ENCODE measurements at places on chromosomes 13 and 19.

GRCh38 chr13:53298396-53298795 lies 269.8 kb downstream of the OLFM4 start:
- DNase-seq, result no peak

GRCh38 chr19:52922841-52923777 lies at the start of gene ZNF888:
Gene ZNF888, minus strand, starts transcription at chr19:52923428. Its CDS starts 5,555 bp downstream, at chr19:52917873.
- peak; percentile 82 for DNase-seq

GRCh38 chr13:100209857-100210825 lies 121.2 kb downstream of the PCCA start:
- peak; percentile 82 for DNase-seq

- DNase-seq, result no peak
Measured at GRCh38 chr19:55471266-55471665, 5.2 kb upstream of the ZNF628 start.

DNA sequence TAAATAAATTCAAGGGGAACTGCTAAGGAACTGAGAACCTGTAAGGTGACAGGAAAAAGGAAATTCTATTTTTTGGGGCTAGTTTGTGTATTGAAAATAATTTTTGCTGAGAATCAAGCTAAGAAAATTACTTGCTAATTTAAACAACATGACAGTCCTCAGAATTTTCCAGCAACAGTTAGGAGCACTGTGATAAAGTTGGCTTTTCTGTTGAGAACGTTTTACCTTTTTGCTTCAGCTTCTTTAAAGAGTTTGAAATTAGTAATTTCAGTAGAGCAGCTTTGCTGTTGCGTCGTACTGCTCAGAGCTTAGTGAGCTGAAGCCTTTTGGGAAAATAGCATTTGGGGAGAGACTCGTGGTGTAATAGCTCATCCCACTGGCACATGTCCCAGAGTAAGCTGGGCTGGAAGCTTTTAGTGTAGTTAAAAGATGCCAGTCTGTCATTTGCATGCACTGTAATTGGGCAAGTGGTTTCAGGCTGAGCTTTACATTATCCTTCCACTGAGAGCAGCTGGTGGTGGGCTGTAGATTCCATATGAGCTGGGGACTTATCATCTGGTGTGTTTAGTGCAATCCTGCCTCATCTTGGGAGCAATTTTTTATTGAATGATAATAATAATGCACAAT lies 69.8 kb downstream of the LRCH1 start:
- DNase-seq, result peak; percentile 85

DNA sequence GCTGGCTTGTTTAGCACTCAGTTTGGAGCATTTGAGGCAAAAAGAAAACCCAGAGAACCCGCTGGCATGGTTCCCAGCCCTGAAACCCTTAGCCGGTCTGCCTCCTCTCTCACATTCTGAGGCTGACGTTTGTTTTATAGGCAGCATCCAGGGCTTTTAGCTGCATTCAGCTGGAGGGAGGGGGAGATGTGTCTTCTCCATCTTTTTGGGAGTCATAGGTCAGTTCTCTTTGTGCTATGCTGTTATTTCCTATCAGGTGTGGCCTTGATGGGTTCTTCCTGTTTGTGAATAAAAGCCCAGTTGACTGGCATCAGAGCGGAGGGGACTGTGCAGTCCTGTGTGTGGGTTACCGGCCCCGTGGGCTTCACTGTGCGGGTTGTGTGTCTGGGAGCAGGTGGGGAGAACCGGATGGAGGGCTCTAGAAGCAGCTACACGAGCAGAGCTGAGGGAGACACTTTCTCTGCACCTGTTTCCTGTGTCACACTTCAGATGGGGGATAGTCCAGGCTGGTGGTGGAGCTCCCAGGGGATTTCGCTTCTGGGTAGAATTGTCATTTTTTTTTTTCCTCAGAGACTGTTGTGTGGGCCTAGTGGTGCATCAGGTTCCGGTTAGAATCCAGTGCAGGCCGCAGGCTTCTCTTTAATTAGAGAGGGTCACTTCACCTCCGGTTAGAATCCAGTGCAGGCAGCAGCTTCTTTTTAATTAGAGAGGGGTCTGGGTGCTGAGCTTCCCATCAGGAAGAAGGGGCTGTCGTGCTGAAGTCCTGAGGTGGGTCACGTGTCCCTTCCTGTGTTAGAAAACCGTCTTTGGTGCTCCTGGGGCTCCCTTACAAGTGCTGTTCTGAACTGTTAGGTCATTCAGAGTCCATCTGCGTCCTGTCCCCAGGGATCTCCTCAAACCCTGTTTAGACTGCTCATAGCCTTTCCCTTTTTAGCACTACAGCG lies 69.6 kb downstream of the ARHGEF7 start:
- DNase-seq, result no peak

GRCh38 chr13:30997697-30998096 lies 65.2 kb downstream of the TEX26 start:
- no peak for DNase-seq

GRCh38 chr19:45499196-45500180 lies 1.2 kb downstream of the PPM1N start:
- DNase-seq, result no peak

DNA sequence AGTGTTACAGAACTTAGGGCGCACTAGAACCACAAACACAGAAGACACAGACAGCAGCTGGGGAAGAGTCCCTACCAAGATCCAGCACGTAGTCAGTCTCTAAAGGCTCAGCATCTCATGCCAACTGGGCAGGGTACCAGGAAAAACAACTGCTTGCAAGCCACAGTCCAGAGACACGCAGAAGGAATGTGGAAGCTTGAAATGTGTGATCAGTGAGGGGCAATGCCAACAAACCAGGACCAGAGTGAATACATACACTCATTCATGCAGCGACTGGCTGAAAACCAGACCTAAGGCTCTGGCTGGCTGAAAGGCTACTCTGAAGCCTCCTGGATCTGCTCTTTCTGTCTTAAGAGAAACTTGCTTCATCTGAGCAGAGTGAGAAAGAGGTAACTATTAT lies 1484.8 kb downstream of the EFNB2 start:
- peak; percentile 69 for DNase-seq

GRCh38 chr19:16203256-16204004 lies 5.7 kb downstream of the AP1M1 start:
- DNase-seq, result no peak

DNA sequence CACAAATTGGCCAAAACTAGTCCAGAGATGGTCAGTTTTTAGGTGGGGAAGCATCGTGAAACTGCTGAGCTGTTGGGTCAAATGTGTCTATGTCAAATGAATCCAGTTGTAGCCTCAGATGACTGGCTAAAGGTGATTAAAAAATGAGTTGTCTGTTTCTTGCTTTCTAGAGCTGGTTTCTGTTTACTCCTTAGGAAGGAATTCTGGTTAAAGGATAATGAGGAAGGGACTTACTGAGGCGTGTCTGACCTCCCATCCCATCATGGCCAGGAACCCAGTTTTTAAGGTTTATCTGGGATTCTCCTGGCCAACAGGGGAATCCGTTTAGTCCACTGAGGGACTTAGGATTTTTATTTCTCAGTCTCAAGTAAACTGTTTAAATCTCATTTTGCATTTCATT lies 256.5 kb downstream of the UQCRFS1 start:
- no peak for DNase-seq

DNA sequence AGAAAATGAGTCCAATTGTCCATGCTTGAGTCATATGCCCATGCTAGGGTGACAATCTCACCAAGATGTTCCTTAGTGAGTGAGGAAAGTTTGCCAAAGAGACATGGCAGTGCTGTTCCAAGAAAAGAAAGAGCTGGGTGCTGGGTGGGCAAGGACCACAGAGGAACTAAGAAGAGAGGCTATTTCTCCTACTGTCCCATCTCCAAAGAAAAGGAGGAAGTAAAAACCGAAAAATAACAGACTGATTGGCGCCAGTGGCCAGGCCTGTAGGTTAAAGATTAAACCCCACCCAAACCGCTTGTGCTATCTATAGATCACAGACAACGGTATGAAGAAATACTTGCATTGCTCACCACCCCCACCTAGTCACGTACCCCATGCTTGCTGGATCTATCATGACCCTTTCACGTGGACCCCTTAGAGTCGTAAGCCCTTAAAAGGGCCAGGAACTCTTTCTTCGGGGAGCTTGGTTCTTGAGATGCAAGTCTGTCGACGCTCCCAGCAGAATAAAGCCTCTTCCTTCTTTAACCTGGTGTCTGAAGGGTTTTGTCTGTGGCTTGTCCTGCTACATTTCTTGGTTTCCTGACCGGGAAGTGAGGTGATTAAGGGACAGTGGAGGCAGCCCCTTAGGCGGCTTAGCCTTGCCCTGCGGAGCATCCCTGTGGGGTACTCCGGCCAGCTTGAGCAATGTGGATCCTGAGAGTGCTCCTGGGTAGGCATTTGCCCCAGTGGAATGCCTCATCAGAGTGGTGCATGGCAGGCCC lies 606.5 kb downstream of the UQCRFS1 start:
- DNase-seq, result no peak

DNA sequence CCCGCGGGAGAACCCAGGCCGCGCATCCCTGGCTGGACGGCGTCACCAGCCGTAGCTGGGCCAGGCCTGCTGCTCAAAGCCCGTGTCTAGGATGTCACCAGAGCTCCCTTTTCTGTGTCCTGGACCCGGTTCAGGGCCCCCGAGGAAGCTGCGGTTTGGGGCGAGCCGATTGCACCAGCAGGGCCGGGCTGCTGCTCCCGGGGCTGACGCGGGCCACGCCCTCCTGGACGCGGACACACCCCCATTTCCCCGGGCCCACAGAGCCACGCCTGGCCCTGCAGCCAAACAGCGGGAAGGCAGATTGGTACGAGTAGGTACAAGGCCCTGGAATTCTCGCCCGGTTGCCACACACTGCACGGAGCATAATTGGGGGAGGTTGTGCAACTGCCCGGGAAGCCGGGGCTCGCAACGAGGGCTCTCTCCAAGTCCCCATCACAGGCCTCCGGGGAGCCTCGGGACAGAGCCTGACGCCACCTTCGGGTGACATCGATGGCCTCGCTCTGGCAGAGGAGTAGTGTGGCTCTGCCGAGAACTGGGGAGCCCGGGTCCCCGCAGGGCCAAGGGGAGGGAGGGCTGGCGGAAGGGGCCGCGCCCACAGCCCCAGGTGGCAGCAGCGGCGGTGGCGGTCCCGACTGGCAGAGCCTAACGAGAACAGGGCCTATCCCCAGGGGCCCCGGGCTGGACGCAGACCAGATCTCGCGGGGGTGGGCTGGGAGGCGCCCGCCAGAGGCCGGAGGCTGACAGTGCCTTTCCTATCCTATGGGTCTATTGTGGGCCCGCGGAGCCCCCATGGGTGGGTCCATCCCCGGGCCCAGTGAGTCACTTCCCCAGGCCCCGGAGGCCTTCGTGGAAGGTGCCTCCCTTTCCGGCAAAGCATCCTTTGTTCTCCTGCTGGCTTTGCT lies 23.5 kb downstream of the KCTD15 start:
- DNase-seq, result peak; percentile 83

- no peak for DNase-seq
Measured at GRCh38 chr13:81596224-81596753, 1255.4 kb upstream of the SPRY2 start.

DNA sequence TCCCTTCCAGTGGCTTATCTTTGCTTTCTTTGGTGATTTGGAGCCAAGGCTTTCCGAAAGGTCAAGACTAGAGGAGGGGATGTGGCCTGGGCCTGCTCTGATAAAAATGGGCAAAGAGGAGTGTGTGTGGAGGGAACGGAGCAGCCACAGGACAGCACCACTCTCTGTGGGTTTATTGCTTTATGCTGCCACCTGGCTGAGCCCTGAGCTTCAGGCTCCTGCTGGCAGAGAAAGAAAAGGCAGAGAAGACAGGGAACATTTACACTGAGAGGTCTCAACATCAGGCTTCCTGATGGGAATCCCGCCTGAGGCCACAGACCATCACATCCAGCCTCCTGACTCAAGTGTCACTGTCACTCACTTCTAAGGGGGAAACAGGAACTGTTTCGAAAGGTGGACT lies 9.2 kb upstream of the GSX1 start:
- DNase-seq, result no peak

GRCh38 chr19:531009-531752 lies 379 bp upstream of the CDC34 start:
- peak; percentile 88 for DNase-seq

DNA sequence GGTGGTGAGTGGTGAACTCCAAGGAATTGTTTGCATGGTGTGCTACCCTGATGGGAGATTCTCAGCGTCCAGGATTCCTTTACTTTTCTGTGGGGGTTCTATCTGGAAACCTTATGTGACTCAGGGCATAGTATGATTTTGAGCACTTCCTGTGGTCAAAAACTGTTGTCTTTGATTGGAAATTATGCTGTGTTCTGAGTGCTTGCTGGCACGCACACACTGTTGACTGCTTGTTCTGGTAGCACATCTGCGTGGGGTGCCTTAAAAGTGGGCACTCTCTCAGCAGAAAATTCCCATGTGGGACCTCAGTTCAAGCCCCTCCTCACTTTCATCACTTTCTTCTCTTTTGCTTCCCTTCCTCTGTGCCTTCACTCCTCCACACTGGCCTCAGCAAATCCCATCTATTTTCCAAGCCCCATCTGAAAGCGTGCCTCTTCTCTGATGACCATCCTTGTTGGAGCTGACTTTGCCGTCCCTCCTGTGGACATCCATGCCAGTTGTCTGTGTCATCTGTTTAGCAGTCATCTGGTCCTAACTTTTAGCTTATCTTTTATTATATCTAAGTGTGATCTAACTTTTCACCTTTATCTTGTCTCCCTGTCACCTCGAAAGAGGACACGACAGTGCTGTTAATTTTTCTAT lies 56.4 kb upstream of the NPAS1 start:
- DNase-seq, result peak; percentile 99

DNA sequence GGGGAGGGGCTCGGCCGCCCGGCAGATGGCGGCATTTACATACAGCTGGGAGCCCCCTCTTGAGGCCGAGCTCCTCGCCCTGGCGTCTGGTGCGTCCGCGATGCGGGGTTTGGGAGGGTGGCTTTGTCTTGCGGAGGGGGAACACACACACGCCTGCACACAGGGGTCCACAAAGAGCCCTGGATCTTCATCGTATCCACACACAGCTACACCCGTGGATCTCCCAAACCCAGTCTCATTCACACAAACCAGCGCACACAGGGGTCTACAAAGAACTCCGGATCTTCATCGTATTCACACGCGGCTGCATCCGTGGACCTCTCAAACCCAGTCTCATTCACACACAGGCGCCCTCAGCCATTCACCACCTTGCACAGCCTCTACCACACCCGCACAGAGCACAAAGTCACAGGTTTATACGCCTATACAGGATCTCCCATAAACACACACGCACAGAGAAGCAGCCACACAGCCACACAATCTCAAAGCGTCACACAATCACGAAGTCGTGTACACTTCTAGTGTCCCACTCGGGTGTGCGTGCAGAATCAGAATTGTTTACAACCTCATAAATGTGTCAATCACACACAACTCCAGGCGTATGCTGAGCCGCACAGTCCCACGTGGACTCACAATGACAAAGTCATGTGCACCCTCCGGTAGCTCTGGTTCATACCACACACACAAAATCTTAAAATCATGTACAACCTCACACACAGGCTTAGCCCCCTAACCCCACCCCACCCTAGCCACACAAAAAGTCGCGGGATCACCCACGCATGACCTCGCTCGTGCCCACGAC lies 550 bp upstream of the DLL3 start:
- peak; percentile 32 for DNase-seq

- peak; percentile 70 for DNase-seq
Measured at GRCh38 chr13:97945342-97945741, 8.1 kb upstream of the IPO5 start.

GRCh38 chr13:35979361-35979951 lies 151.7 kb downstream of the DCLK1 start:
- DNase-seq, result peak; percentile 95

- peak; percentile 86 for DNase-seq
Measured at GRCh38 chr19:58033741-58034476, at the start of gene ZSCAN1. Gene ZSCAN1, plus strand, starts transcription at chr19:58034025. Its CDS starts 3,812 bp downstream, at chr19:58037837.

- no peak for DNase-seq
Measured at GRCh38 chr19:7522923-7523667, 671 bp downstream of the MCOLN1 start.

- peak; percentile 72 for DNase-seq
Measured at GRCh38 chr13:37416291-37417059, 182.1 kb downstream of the POSTN start.

GRCh38 chr19:44948763-44949374 lies 3.0 kb downstream of the APOC2 start:
- DNase-seq, result peak; percentile 33

GRCh38 chr19:1225440-1226226 lies 12.2 kb downstream of the CBARP start:
- DNase-seq, result no peak
